ENCODE measurements at places on chromosomes 16 and 17. TPM values are rescaled to one million over a fixed set of nuclear protein-coding genes. Genes with fewer than 3 reads are reported as not detected.

The PRKCB gene
- 2.6 TPM for total RNA-seq

The CDT1 gene
- total RNA-seq: 0.12 TPM

The DNAI2 gene
- total RNA-seq: not detected

The KRT36 gene
- not detected for total RNA-seq

The HES7 gene
- not detected for total RNA-seq

The APOBR gene
- 1.8 TPM for total RNA-seq

The MYH2 gene
- not detected for total RNA-seq

DNA sequence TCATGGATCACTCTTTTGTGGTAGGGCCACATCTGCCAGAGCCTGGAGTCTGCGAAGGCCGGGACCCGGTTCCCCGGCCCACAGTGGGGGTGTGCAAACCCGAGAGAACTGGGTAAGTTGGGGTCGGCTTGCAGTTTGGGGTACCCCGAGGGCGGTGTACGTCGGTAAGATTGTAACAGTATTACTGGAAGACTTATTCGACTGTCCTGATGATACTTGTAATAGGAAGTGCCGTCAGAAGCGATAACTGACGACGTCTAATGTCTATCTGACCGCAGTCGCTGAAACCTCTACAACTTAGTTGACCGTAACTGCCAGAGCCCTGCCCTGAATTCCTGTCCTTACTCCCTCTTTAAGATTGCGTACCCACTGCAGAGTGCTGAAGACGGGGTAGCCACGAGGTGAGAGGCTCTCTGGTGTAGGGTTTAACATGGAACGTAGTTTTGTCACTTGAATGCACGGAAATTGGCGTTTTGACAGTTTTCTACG, 24.0 kb downstream of the TRPV2 start:
- DNase-seq: peak; percentile 79

DNA sequence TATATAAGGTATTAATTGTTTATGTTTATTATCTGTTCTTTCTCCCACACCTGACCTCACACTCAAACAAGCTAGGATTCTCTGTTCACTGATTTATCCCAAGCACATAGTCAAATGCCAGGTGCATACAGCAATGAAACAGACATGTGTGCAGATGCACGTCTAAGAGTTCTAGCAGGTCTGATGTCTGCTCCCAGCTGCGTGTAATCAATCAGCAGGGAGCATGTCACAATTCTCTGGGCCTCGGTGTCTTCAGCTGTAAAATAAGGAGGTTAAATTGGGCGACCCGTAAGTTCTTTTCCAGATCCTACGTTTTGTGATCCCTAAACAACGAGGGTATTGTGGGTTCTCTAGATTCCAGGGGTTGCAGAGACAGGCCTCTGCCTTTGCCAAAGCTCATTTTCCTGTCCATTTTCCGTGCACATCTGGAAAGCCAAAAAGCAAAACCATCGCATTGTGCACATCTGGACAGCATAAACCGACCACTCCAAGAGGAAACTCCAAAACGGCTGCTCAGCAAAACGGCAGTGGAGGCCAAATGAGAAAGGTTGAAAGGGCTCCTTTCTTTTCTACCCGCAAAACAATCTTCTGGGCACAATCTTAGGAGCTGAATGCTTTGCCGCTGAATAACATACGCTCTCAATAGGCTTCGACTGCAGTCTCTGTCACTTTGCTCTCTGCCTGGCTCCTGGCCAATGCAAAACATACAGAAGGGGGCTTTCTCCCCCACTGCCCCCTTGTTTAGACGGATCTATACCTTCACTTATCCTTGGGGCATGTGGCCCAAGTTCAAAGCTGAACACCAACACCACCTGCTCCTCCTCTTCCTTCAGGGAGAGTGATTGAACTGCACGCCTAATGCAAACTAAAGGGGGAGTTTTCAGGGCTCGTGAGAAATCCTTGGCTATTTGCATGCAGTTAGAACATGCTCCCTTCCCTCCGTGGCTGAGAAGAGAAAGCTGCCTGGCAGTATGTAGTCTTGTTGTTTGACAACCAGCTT, 426.3 kb downstream of the SLC39A11 start:
- DNase-seq: no peak

DNA sequence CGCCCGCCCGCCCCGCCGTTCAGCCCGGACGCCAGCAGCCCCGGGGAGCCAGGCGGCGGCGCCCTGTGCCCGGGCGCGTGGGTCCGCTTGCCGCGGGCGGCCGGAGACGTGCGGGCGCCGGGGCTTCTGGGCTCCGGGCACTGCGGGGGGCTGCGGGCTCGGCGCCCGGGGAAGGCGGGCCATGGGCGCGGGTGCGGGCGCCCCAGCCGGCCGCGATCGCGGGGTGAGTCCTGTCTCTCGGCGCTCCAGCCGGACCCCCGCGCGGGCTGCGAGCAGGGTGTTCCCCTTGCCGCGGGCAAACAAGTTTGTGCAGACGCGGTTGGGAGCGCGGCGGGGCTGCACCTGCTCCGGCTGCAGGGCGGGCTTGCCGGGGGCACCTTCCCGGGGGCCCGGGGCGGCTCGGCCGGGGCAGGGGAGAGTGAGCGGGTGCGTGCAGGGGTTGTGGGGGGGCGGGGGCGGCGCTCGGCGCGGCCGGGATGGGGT, 292 bp downstream of the WSCD1 start:
- DNase-seq: no peak

GRCh38 chr17:38883592-38884526, 14.0 kb downstream of the LASP1 start:
- DNase-seq: no peak

DNA sequence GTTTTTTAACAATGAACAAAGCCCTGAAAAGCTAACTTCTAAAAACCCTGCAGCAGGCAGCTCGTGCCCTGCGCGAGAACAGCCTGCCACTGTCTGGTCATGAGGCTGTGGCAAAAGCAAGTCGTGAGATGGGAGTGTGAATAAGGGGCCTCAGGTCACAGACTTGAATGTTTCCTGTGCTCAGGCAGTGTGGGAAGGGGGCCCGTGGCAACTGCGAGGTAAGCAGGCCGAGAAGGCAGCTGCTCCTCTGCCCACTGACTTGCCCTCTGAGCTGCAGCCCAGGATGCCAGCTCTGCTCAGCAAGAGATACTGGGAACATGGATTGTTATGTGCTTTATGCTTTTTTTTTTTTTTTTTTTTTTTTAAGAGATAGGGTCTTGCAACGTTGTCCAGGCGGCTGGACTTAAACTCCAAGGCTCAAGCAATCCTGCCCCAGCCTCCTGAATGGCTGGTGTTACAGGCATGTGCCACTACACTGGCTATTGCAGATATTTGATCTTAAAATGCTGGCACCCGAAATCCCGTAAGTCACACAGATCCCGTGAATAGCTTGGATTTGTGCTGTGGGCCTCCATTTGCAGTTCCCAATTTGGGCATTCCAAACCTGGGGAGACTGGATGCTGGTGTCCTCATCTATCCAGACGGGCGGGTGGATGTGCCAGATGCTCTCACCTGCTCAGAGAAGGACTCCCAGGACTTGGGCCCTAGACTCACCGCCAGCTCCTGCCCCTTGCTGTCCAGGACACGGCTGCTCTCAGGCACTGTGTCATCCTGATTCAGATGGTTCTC, 44.0 kb downstream of the UBN1 start:
- no peak for DNase-seq

DNA sequence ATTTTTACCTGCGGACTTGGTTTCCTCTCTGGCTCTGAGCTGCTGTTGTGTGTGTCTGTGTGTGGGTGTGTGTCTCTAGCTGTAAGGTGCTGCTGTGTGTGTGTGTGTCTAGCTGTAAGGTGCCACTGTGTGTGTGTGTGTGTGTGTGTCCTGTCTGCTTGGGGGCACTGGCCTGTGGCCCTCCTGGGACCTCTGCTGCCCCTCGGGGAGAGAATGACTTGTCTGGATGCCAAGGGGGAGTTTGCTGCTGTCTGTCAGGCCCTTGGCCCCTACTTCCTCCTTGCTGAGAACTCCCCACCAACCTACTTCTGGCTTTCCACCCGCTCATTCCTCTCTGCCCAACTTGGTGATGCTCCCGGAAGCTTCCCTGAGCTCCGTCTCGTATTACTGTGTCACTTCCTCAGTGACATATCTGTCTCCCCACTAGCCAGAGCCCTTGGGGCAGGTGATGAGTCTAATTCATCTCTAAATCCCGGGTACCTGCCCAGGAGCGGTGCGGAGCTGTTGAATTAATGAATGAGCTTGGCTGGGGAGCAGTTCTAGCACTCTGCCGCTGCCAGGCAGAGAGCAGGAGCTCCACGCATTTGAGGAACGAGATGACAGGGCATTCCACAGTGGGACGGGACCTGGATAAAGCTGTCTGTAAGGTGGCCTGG, 3.5 kb upstream of the LASP1NB start:
- DNase-seq: no peak

DNA sequence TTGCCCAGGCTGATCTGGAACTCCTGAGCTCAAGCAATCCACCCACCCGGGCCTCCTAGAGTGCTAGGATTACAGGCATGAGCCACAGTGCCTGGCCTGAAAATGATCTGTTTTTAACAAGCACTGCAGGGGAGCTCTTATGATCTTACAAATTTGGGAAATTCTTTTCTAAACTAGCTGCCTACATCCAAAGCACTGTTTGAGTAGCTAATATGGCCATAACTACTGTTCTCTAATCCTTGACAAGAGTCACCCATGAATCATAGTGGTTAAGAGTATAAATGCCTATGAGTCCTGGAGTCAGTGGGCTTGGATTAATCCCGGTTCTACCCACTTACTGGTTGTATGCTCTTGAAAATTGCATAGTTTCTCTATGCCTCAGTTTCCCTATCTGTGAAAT, 1.4 kb upstream of the CPPED1 start:
- DNase-seq: no peak

GRCh38 chr16:22326369-22326652, 29.1 kb downstream of the POLR3E start:
- no peak for DNase-seq

GRCh38 chr16:11601425-11601824, 14.7 kb upstream of the LITAF start:
- DNase-seq: no peak

DNA sequence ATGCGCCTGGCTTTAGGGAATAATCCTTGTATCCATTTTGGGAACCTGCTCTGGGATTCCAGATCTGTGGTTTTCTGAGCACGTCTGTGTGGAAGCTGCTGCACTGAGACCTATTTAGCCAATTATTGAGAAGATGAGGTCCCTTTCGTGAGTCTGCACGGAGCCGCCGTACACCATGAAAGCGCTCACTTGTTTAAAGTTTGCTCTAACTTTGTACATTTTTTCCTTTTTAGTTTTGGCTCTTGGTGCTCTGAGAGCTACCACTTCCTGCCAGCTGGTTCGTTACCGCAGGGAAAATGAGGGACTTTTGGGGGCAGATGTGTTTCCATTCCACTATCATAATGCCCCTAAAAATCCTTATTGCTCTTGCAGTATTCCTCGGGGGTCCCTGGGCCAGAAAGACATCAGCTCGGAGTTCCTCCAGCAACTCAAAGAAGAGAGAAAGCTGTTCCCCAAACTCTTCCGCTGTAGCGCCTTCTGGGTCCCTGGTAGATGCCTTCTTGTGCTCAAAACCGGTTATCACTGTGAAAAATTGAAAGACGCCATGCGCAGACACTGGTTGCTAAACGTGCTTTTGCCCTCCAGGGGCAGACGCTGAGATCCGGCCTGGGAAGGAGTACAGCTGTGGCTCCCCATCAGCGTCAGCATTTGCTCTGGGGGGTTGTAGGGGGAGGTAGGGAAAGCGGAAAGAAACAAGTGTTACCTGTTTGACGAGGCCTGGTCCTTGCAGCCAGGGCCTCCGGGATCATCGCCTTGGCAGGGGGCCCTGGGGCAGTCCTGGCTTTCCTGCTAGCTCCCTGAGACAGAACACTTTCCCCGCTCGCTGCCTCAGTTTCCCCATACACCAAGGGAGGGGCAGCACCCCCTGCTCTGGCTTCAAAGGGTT, 238.1 kb downstream of the MRTFB start:
- peak; percentile 92 for DNase-seq

- no peak for DNase-seq
Measured at GRCh38 chr16:30699615-30700099, 686 bp downstream of the SRCAP start.

GRCh38 chr16:27538528-27538927, 11.2 kb downstream of the GTF3C1 start:
- no peak for DNase-seq

GRCh38 chr17:79003661-79004411, 5.7 kb downstream of the CANT1 start:
- DNase-seq: no peak

DNA sequence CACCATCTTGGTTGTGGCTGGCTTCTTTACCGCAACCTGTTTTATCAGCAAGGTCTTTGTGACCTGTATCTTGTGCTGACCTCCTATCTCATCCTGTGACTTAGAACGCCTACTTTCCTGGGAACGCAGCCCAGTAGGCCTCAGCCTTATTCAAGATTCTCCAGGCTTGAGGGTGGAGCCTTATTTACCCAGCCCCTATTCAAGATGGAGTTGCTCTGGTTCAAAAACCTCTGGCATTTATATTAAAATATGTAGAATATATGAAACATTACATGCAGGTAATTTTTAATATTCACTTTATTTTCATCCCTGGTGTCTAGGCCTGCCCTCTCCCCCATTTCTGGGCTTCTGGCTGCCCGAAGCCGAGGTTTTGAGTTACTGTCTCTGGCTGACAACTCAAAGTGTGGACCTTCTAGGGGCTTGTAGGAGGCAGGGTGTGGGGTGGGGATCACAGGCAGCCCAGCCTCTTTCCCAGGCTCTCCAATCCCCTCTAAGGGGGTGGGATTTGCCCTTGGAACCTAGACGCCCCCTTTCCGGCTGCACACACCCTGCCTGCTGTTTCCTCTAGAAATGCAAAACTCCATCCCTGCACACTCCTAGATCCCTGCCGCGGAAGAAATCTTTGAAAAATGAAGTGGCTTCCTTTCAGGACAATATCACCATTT, 152.0 kb downstream of the KCNJ12 start:
- DNase-seq: no peak

DNA sequence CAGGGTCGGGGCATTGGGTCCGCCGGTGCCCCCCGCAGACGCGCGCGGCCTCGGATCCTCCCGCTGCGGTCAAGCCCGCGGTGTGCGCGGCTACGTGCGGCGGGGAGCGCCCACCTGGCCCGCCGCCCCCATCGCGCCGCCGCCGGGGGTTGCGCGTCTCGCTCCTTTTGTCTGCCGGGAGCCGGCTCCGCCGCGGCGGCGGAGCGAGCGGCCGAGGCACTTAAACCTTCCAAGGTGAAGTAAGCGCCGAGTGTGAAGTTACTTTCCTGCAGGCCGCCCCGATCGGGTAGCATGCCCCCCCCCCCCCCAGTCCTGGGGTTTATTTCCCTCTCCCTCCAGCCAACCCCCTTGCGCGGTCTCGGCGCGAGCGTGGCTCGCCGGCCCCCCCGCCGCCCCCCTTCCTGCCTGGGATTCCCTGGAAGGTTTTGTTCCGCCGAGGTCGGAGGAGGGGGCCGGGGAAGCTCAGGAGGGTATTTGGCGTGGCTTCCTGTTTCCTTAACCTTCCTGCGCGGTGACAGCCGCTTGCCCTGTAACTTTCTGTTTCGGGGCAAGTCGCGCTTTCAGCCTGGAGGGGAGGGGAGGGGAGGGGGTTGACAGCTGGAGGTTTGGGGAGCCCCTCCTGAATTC, 56.6 kb upstream of the GSE1 start:
- DNase-seq: peak; percentile 80

- peak; percentile 60 for DNase-seq
Measured at GRCh38 chr17:7558544-7559319, at the start of gene TNFSF13. Gene TNFSF13, plus strand, starts transcription at chr17:7558750. Its CDS starts 290 bp downstream, at chr17:7559040.
